AML-193 (cell line): ENCODE measurements at places on chromosomes 16 and 17.

DNA sequence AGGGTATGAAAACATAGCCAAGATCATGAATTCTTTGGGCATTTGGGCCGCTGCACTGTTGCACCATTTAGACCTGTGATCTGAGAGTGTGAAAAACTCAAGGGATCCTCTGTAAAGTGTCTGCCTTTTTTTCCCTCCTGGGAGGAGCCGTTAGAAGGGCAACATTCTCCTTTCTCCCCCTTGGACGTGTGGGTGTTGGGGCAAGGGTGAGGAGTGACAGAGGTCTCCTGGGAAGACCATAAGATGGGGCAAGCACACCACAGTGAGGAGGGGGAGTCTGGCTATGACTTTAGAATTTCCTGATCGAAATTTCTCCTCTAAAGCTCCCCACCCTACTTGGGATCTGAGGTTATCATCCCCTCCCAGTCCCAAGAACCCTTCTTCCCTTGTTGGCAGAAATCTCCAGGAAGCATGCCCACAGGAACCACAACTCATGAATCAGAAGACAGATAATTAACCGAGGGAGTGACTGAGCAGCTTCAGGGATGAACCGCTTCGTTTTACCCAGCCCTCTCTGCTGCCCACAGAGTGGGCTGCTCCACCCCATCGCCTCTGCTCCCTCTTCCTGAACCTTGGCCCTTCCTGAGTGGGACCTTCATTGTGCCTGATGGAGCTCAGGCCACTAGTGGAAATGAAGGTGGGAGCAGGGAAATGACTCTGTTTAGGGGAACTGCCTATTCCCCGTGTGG lies 4.2 kb downstream of the ITGB3 start:
- DNase-seq = no peak

GRCh38 chr17:14351493-14351892 lies 50.6 kb downstream of the HS3ST3B1 start:
- peak; percentile 9 for DNase-seq

- DNase-seq = no peak
Measured at GRCh38 chr16:11576427-11577289, 10.1 kb downstream of the LITAF start.

- DNase-seq = no peak
Measured at GRCh38 chr16:14199624-14200023, 128.5 kb downstream of the MRTFB start.

DNA sequence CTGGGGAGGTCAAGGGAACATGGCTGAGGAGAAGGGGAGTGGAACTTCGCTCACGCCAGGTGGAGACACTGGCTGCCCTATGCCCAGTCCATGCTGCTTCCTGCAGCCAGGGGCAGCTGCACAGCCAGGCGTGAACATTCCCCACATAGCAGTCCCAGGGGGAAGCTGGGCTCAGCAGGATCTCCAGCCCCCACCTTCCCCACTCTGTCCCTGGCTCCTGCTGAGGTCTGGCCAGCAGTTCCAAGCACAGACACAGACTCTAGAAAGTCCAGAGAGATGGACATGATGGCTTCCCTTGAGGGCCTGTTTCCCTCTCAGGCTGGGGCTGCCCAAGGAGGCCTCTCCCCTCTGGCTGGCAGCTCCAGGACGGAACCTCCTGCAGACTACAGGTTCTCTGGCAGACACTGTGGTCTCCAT lies 9.3 kb downstream of the JUP start:
- DNase-seq = no peak

GRCh38 chr16:56600398-56600999 lies 7.9 kb upstream of the MT2A start:
- peak; percentile 38 for DNase-seq

DNA sequence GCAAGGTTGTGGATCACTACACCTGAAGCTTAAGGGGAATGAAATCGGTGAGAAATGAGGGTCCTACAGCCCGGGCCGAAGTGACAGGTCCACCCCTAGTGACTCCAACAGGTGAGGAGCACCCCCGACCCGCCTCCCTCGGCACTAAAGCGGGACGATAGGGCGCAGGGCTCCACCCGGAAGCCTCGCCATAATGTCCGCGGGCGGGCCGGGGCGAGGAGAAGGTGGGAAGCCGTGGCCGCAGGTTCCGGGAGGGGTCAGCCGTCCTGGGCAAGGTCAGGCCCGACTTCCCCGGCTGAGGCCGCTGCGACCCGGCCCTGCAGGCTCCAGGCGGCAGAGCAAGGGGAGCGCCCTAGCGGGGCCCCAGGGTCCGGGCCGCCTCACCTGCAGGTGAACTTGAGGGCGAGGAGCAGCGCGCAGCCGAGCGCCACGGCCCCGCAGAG lies 543 bp downstream of the TXNDC11 start:
- no peak for DNase-seq

DNA sequence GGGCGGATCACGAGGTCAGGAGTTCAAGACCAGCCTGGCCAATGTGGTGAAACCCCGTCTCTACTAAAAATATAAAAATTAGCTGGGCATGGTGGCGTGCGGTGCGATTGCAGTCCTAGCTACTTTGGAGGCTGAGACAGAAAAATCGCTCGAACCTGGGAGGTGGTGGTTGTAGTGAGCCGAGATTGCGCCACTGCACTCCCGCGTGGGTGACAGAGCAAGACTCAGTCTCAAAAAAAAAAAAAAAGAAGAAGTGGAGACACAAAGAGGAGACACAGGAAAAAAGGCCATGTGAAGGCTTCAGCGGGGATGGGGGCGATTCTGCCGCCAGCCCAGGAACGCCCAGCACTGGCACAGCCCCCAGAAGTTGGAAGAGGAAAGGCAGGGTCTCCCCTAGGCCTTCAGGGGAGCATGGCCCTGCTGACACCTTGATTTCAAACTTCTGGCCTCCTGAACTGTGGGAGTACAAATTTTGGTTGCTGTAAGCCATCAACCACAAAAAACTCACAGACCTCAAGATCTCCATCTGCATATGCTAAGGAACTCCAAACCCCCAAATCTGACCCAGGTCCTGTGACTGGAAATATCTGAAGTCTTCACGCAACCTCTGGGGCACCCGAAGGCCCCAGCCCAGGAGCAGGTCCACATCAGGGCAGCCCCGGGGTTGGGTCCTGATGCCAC lies 7.0 kb downstream of the SGSH start:
- peak; percentile 31 for DNase-seq

- no peak for DNase-seq
Measured at GRCh38 chr16:67833030-67833414, 9.1 kb upstream of the THAP11 start.

DNA sequence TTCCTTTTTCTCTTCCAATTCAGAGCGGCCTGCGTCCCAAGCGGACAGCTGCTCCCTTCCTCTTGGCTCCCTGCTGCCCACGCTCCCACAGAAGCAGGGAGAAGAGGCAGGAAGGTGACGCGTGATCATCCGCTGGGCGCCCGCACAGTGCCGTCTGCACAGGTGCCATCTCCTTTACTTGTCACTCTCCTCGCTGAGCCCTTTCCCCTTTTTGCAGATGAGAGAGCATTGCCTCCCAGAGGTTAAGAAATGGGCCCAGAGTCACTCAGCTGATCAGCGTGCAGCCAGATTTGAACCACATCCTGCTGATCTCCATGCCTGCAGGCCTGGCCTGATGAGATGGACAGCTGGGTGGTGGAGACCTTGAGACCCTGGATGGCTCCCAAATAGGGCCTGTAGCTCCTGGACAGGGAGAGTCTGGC lies 299.8 kb downstream of the SEC14L1 start:
- DNase-seq = peak; percentile 79

- peak; percentile 70 for DNase-seq
Measured at GRCh38 chr17:76384222-76384986, at the start of gene SPHK1. TSS of gene SPHK1 (plus strand) at chr17:76384609. CDS start at chr17:76385645, 1,036 bp downstream.

DNA sequence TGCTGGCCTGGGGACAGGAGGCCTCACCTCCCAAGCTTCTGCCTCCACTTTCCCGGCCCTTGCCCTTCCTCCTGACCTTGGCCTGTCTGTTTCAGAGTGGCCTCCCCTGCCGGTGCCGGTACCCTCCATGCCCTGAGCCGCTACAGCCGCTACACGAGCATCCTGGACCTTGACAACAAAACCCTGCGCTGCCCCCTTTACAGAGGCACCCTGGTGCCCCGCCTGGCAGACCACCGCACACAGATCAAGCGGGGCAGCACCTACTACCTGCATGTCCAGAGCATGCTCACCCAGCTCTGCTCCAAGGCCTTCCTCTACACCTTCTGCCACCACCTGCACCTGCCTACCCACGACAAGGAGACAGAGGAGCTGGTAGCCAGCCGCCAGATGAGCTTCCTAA lies 7.4 kb downstream of the SMCR8 start:
- no peak for DNase-seq

GRCh38 chr17:4934173-4934979 lies 2.3 kb downstream of the GP1BA start:
- DNase-seq = peak; percentile 51

DNA sequence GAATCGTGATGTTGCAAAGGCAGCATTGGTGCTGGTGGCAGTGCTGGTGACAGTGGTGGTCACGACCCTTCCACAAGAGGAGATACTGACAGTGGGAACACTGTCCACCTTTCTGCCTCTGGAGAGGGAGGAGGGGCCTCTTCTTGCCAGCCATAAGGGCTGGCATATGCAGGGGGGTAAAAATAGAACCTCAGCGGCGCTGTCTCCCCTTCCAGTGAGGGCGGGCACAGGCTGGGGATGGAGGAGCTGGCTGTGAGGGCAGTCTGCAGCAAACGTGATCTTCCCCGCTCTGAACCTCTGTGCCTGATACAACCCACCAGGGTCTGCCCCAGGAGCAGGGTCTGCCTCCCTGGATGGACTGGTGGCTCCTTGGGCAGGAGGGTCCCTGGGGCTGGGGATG lies 3.4 kb downstream of the RAP1GAP2 start:
- no peak for DNase-seq

DNA sequence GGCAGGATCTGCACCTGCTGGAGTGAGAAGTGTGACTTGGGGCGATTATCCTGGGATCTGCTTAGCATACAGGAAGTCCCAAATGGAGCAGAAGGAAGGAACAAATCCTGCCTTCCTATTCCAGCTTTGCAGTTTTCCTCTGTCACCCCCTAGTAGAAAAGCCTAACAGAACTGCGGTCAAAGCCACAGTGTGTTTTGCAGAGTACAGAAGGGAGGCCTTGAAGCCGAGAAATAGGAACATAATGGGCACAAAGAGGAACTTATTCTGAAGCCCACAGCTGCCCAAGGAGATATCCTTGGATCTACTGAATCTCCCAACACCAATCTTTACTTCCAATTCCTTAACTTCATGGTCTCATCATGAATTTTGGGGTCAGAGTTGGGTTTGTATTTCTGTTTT lies 8.5 kb downstream of the KRTAP1-5 start:
- no peak for DNase-seq

DNA sequence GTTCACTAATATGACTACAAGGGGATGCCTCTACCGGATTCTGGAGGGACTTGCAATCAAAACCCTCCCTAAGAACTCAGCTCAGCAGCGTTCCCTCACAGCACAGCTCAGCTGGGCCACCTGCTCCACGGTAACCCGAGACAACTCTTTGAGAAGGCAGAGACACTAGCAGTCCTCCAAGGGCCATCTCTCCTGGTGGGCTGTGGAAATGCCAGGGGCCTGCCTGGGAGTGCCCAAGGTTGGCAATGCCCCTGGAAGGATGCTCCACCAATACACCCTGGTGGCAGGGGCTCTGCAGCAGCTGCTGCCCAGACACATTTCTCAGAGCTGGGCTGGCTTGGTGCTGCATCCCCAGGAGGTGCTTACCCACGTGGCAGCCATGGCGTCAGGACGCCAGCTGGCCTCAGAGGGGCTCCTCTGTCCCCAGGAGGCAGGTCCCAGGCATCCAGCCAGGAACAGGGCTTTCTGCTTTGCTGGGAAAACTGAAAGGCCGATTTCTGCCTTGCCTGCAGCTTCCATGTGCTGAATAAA lies 16.5 kb downstream of the CDIP1 start:
- DNase-seq = no peak

- DNase-seq = no peak
Measured at GRCh38 chr16:11111856-11112634, 144.0 kb downstream of the SOCS1 start.

GRCh38 chr17:40926341-40926740 lies 11.1 kb downstream of the KRT23 start:
- DNase-seq = no peak

- no peak for DNase-seq
Measured at GRCh38 chr17:45977976-45978626, 20.9 kb upstream of the STH start.

GRCh38 chr17:51085150-51085805 lies 35.4 kb downstream of the SPAG9 start:
- no peak for DNase-seq

DNA sequence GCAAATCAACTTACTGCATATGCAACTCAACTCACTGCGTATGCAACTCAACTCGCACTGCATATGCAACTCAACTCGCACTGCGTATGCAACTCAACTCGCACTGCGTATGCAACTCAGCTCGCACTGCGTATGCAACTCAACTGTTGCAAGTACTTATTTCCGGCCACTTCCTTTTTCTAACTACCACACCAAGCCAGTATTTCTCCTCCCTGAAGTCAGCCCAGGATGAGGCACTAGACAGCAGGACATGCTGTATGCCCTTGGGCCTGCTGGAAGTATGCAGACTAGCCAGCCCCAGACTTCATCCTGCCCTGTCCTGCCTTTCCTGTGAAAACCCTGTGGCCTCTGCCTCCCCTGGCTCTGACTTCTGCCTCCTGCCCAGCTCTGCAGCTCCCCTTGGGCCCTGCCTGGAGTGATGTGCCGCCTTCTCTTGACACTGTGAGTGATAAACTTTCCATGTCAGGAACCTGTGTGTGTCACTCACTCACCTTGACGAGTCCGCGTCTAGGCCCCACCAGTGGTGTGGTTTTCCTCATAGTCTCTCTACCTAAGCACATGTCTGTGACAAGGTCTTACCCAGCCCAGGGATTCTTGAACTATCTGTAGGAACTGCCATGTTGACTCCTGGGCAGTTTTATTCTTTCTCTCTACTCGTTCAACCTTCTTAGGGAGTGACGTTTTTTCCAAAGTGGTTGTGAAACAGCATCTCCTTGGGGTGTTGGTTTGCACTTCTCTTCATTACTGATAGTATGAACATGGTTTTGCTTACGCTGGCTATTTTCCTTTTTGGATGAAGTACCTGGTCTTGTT lies 16.4 kb downstream of the ZNF778 start:
- peak; percentile 7 for DNase-seq
